Spleen (tissue), 13 donors: ENCODE measurements at places on chromosomes 7 and 10.

DNA sequence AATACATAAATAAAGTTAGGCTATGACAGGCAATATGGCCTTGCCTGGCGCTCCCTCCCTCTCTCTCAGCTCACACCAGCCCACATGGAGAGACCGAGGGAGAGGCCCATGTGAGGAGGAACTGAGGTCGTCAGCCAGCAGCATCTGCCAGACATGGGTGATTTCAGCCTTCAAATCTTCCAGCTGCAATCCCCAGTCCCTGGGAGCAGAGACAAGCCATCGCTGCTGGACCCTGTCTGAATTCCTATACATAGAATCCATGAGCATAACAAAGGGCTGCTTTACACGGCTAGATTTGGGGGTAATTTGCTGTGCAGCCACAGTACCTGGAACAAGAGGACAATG is 35.6 kb downstream of the ANKRD16 start:
- H3K27me3 ChIP-seq, result no peaks in the 10 kb centered on the region
- no peak for DNase-seq
- peaks cover 4% of the 10 kb centered on the region for H3K4me1 ChIP-seq
- H3K4me3 ChIP-seq, result no peak overlapping the region
- H3K36me3 ChIP-seq, result no peaks in the 10 kb centered on the region

- DNase-seq, result no peak
- H3K27me3 ChIP-seq, result peaks cover 4% of the 10 kb centered on the region
- H3K4me3 ChIP-seq, result peak overlapping the region; percentile 27
- no peak overlapping the region for H3K27ac ChIP-seq
These were observed 157.4 kb downstream of the FRMD4A start for GRCh38 chr10:14173391-14173705.

DNA sequence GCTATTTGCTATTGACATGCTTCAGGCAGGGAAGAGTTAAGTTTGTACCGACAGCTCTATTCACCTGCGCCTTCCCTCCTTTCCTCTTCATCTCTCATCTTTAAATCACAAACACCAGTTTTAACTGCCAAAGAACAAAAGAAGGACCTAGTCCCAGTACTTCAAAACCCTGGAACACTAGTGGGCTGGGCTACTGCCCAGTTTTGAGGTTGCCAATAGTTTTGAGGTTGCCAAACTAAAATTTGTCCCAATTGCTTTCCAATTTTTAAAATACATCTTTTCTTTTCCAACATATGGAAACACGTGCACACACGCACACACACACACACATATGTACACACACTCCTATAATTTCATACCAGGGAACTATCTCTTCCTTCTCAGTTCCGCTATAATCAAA is 130.6 kb upstream of the SLC26A5 start:
- no peak for DNase-seq
- H3K27ac ChIP-seq, result no peak overlapping the region
- no peaks in the 10 kb centered on the region for H3K4me1 ChIP-seq
- no peak overlapping the region for H3K4me3 ChIP-seq
- no peaks in the 10 kb centered on the region for H3K36me3 ChIP-seq

- H3K27ac ChIP-seq, result no peak overlapping the region
- no peaks in the 10 kb centered on the region for H3K27me3 ChIP-seq
- no peak for DNase-seq
These were observed 60.2 kb downstream of the TFPI2 start for GRCh38 chr7:93830141-93830925.

- no peak overlapping the region for H3K4me3 ChIP-seq
- DNase-seq, result no peak
- H3K4me1 ChIP-seq, result no peaks in the 10 kb centered on the region
- H3K27ac ChIP-seq, result no peak overlapping the region
- no peaks in the 10 kb centered on the region for H3K27me3 ChIP-seq
These were observed 38.7 kb upstream of the NRBF2 start for GRCh38 chr10:63094405-63094804.
